ENCODE measurements at places on chromosomes 11 and 22.

- no peak for DNase-seq
Observed at GRCh38 chr11:107756553-107756952, 44.7 kb upstream of the SLN start.

DNA sequence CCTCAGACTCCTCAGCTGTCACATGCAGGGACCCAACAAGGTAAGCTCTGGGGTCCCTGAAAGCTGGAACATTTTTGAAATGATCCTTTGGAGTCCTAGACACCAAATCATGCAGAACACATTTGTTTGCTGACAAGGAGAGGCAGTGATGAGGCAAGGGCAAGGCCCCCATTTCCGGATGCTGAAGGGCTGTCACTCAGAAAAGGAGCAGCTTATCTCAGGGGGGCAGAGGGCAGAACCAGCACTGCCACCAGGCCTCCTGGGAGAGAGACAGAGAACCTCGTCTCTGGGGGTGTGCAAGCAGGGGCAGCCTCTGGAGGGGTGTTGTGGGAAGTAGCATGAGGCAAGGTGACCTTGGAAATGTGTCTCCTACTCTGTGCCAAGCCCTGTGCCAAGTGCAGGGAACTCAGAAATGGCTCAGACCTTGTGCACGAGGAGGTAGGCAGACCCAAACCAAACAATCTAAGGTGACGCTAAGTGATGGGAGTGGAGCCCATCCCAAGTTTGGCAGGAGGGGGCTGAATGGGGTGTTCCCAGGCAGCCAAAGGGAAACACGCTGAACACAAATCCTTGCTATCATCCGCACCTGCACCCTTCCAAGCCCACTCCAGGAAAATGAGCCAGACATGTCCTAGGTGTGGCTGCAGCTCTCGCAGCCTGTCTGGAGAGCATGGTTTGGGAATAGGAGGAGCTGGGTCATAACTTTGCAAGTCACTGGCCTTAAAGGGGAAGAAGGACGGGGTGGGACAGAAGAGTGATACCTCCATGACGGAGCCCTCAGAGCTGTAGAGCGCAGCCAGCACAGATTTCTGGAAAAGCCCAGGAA, 94.2 kb downstream of the PDE2A start:
- peak; percentile 81 for DNase-seq

GRCh38 chr22:40189997-40190396, 12.3 kb downstream of the TNRC6B start:
- DNase-seq = no peak

DNA sequence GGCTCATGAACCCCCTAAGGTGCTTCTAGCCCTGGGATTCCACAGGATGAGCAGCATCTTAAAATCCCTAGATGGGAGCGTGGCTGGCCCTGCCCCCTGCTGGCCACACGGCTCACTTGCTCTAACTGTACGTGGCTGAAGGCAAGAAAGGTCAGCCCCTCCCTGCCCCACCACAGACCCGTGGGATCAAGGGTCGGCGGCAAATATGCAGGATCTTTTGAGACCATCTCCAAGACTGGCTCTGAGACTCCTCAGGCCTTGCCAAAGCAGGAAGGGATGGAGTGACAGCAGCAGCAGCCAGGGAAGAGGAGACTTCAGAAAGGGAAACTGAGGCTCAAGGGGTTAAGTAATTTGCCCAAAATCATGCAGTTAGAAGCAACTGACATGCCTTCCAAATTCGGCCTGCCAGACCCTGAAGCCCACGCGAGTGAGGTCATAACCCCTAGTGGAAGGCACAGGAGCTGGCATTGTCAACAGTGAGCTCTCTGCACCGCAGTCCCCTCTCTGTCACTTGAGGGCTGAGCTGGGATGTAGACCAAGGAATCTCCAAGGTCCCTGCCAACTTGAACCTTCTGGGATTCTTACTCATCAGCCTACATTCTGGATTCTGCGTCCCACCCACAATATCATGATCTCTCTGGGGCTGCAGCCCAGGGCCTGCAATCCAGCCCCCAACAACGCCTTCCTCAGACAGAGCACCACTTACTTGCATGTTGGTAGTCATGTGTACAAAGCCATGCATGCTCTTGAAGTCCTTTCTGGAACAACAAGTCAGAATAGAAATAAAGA, 31.4 kb downstream of the CREB3L1 start:
- peak; percentile 96 for DNase-seq

DNA sequence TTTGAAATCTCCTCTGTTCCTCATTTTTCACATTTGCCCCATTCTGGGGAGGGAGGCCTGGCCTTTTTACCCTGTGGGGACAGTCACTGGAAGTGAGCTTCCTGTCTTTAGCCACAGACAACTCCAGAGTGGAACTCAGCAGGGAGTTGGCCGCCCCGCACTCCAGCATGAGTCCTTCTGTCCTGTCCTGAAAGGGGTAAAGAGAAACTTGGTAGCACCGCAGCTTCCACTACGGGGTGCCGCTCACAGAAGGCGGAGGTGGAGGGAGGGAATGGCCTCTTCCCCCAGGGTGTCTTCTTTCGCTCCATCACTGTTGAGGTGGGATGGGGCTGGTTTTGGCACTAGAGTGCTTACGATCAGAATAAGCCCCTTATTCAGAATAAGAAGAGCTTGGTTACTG, 132.2 kb downstream of the ST3GAL4 start:
- no peak for DNase-seq

GRCh38 chr11:32829157-32829679, 509 bp upstream of the PRRG4 start:
- DNase-seq = peak; percentile 22
